ENCODE measurements at places on chromosomes 13 and 19.
A peak's percentile ranks its signal among the peaks of the same experiment; 100 is the strongest.

DNA sequence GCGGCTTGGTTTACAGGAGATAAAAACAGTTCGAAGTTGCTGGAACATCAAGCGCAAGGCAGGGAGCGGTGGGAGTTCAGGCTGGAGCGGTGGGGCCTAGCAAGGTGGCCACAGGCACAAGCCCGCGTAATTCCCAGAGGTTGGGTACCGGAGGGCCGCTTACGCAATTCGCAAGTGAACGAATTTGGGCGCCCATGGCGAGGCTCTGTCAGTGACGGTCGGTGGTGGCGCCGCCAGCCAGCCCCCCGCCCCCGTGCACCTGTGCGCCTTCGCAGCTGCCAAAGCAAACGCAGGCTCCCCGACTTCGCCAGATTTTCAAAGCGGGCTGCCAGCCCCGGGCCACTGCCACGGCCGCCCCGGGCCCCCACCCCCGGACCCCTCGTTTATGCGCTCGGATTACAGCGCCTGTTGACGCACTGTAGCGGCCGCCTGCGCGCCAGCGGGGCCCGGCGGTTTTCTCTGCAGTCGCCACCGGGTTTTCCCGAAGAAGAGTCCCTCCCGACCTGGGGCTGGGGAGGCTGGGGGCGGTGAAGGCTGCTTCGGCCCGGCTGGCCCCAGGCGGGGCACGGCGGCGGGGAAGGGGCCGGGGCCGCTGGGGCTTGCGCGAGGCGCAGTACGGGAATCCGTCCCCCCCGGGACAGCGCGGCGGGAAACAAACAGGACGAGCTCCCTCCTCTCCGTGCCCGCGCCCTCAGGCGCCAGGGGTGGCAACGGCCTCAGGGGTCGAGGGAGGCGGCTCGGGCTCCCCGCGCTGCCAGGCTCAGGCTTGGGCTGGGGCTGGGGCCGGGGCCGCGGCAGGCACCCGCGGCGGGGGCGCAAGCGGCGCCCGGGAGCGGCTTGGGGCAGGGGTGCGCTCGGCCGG is 709 bp downstream of the N4BP2L1 start:
- peak; percentile 31 for DNase-seq

DNA sequence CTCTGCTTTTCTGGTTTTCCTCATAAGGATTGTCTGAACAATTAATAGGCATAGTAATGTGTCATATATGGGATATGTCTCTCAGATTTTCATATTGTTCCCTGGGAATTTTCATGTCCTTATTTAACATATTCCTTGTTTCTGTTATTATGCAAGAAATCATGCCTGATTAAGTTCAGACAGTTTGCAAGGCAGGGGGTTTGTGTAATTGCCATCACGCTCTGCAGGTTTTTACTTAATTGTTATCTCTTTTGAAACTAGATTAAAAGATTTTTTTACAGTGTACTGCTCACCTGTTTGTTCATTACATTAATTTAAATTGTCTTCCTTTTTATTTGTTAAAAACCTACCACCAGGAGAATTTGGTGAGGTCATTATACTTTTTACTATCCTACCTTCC is 1253.2 kb upstream of the PRR20A start:
- DNase-seq = no peak

DNA sequence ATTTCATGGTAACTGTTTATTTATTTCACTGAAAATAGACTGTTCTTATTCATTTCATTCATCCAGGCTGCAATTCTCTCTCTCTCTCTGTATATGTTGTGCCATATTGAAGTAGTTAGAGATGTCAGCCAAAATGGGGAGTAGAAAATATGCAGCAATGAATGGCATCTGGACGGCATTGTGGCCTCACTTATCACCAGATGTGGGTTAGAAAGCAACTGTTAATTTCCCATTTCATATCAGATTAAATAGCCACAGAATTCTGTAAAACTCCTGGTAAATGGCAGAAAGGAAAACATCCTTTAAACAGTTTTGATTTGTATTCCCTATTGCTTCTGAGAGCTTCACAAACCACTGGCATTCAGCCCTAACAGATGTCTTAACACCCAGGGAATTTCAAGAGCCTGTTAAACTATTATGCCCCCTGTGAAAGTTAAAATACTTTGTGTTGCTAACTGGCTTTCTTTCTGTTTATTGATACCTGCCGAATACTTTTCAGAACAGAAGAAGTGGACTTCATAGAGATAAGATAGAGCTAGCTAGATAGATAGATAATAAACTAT is 1763.3 kb upstream of the MIR17HG start:
- no peak for DNase-seq

DNA sequence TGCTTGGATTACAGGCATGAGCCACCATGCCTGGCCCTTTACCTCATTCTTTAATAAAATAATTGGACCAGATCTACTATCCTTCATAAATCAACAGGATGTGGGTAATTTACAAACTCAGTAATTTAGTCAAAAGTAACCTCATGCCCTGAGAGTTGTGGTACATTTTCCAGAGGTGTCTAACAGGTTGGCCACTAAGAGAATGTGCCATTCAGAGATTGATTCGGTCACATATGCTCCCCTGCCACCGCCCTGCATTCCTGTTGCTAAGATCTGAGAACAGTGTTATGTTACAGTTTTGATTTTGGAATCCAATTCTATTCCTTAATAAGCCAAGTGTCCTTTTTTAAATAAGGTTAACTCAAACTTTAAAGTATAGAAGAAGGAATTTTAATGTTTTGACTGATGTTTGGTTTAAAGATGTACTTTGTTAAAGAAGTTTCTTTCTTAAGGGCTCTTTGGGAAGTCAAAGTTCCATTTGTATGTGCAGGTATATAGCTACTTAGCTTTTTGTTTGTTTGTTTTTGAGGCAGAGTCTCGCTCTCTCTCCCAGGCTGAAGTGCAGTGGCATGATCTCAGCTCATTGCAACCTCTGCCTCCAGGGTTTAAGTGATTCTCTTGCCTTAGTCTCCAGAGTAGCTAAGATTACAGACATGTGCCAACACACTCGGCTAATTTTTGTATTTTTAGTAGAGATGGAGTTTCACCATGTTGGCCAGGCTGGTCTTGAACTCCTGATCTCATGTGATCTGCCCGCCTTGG is 29.2 kb downstream of the PHF11 start:
- DNase-seq = no peak

GRCh38 chr13:91778123-91778522 is 379.7 kb downstream of the GPC5 start:
- no peak for DNase-seq

GRCh38 chr19:53621885-53622740 is 9.7 kb upstream of the DPRX start:
- no peak for DNase-seq

DNA sequence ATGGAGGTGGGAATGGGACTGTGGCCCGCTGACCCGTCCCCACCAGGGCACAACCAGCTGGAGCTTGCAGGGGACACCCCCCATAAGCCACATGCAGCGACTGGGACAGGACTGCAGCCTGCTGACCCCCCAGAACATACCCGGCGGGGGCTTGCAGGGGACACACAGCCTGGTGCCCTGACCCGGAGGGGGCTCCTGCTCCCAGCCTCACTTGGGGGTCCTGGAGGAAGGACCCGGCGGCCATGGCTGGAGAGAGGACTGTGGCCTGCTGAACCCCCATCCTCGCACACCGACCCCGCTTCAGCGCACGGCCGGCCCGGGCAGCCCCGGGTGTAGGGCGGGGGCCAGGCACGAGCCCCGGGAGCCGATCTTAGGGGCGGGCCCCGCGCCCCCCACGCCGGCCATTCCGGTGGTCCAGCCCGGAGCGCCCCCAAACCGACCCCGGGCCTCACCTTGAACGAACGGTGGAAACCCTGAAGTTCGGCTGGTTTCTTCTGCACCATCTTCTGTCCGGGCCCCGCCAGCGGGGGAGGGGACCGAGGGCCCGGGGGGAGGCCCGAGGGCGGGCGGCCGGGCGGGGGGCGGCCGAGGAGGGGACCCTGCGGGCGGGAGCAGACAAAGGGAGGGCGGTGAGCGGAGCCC is 574 bp downstream of the MKNK2 start:
- no peak for DNase-seq

GRCh38 chr19:3543150-3544057 is 4.4 kb downstream of the TEKTIP1 start:
- no peak for DNase-seq

DNA sequence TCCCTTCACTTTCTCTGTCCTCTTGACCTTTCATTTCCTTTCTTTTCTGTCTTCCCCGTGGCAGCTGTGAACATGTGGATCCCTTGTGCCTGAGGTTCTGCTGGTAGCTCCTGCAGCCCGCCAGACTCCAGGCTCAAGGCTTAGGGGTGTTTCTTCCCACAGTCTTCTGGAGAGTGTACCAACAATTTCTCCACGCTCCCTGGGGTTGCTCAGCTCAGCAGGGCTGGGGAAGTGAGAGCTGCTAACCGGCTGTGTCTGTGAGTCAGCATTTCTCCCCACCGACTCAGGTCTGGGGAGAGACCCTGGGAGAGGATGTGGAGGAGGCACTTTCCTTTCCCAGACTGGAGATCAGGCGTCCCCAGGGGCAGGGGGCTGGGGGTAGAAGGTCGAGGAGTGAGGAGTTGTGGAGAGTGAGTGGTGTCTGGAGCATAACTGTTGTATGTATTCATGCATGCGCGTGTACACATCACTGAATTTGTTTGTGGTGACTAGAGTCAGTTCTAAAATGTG is 193.6 kb downstream of the KCNRG start:
- peak; percentile 50 for DNase-seq

- peak; percentile 78 for DNase-seq
Observed at GRCh38 chr19:12946092-12946721, 545 bp downstream of the RAD23A start.

GRCh38 chr19:49877879-49878743 is 609 bp downstream of the TBC1D17 start:
- DNase-seq = peak; percentile 94

- peak; percentile 12 for DNase-seq
Observed at GRCh38 chr13:94020833-94021232, 458.6 kb downstream of the DCT start.

- no peak for DNase-seq
Observed at GRCh38 chr19:29439688-29440550, 85.9 kb upstream of the VSTM2B start.

DNA sequence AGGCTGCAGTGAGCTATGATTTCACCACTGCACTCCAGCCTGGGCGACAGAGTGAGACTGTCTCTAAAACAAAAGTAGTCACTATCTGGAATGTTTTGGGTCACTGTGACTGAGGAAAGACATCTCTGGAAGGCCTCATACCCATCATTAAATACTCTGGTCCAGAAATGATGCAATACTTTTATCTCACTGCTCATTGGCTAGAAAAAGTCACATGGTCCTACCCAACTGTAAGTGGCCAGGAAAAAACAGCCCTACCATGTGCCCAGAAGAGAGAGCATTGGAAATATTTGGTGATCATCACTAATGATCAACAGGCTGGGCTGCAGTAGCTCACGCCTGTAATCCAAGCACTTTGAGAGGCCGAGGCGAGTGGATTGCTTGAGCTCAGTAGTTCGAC is 29.8 kb downstream of the PNPLA6 start:
- DNase-seq = no peak

- DNase-seq = no peak
Observed at GRCh38 chr13:75749407-75749806, 113.3 kb downstream of the LMO7 start.

DNA sequence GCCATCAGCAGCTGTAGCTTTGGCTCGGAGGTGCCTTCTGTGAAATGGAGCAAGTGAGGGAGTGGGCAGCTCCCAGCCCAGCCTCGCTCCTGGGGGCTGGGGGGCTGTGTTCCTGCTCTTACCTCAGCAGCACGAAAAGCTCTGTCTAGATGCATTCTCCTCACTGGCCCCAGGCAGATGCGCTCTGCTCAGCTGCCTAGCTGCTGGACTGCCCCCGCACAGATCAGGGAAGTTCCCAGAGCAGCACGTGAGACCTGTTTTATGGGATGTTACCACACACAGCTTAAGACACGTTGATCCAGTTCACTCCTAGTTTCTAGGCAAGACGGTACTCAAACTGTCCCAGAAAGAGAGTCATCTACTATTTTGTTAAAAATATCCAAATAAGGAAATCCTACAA is 13.6 kb downstream of the LCP1 start:
- DNase-seq = no peak

DNA sequence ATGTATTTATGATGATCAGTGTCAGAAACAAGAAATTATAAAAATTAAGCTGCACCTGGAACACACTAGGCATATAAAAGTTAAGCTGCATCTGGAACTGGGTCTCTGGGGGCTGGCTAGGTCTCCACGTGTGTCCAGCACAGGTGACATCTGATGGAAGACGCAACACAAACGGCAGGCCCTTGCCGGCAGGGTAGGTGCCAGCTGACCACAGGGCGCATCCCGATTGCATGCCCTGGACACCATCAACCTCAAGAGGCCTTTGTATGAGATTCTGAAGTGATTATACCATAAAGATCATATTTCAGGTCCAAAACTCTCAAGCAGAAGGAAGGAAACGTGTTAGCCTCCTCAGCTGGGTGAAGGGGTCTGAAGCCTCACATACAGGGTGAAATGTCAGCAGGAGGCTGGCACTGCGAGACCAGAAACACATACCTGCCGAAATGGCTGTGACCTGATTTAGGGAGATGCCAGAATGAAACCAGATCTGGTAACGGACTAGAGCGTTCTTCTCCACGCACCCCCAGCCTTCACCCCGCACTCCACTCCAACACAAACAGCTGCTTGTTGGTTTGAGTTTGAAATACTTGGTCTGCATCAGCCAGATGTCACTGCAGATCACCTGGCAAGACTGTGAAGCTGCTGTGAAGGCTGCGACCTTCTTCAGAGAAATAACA is 37.3 kb downstream of the COL4A1 start:
- no peak for DNase-seq

DNA sequence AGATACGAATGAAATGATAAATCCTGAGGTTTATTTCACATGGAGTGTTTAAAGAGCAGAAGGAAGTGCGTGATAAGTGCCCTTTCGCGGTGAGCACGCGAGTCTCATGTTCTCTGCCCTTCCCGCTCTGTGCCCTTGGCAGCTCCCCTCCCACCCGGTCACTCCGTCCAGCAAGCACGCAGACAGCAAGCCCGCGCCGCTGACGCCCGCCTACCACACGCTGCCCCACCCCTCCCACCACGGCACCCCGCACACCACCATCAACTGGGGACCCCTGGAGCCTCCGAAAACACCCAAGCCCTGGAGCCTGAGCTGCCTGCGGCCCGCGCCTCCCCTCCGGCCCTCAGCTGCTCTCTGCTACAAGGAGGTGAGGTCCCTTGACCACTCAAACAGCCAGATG is 37.4 kb upstream of the TEX29 start:
- DNase-seq = no peak

DNA sequence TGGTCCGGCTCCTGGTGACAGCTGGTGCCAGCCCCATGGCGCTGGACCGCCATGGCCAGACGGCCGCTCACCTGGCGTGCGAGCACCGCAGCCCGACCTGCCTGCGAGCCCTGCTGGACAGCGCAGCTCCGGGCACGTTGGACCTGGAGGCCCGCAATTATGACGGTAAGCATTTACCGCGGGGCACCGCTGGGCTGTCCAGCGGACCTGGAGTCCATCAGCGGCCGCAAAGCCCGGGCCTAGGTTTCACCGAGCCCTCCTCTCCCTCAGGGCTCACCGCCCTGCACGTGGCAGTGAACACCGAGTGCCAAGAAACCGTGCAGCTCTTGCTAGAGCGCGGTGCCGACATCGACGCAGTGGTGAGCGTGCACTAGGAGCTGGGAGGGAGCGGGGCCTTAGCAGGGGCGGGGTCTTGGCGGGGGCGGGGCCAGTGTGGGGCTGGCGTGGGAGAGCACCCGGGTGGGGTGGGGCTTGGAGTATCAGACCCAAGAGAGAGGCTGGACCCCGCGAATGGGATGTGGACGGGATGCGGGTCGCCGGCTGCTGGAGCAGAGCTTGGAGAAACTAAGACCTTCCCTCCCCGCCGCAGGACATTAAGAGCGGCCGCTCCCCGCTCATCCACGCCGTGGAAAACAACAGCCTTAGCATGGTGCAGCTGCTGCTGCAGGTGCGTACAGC is 8.7 kb downstream of the BCL3 start:
- no peak for DNase-seq
